ENCODE measurements at places on chromosomes 3 and 15.

- DNase-seq = no peak
Measured at GRCh38 chr3:42276141-42277132, 10.5 kb upstream of the CCK start.

DNA sequence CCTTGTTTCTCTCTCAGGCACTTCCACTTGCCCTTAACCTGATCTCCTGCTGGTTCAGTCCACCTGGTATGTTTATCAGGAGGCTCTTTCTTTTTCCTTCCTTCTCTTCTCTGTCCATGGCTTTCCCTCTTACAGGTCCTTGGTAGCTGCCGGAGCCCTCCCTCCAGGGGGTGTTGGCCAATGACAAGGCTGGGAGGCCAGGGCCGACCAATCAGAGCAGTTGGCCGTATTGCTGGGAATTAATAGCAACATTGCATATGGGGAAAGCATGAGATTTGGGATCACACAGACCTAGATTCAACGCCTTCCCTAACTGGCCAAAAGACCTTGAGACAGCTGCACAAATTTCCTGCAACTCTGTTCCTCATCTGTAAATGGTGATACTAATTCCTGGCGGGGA lies 62.4 kb downstream of the CEMIP start:
- no peak for DNase-seq

DNA sequence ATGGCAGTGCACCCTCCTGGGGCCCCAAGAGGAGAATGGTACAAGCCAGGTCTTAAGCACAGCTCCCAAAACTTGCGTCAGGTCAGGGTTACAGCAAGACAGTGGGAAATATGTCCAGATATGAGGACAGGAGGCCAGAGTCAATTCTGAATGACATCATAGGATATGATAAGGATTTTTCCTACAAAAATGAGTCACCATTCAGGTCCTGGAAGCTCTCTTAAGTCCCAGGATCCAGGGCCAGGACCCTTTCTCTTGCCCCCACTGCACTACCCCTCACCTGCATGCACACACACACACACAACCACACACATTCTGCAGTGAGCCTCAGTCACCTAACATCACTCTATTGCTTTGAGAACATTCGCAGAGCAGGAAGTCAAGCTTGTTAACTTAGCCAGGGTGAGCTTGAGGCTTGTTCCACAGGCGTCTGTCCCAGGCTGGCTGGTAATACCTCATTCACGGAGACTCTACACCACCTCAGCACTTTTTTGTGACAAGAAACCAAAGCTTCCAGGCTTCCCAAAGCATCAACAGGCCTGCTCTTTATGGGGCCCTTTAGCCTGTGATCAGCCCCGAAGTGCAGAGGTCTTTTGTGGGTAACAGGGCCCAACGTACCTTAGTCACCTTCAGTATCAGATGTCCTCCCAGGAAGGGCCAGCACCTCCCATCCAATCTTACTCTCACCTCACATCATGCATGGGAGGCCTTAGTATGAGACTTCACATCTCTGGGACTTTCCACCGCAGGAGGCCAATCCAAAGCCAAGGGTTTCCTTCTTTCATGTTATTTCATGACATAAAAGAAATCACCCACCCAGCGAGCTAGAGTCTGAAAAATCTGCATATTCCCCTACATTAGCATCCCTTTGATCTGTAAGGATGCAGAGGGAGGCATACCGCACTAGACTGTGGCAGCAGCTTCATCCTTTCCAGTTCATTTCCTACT lies 74.0 kb upstream of the LIPC start:
- no peak for DNase-seq

- DNase-seq = no peak
Measured at GRCh38 chr3:13871791-13872190, 8.1 kb downstream of the WNT7A start.

GRCh38 chr15:66735909-66736305 lies 33.9 kb downstream of the SMAD6 start:
- DNase-seq = no peak

DNA sequence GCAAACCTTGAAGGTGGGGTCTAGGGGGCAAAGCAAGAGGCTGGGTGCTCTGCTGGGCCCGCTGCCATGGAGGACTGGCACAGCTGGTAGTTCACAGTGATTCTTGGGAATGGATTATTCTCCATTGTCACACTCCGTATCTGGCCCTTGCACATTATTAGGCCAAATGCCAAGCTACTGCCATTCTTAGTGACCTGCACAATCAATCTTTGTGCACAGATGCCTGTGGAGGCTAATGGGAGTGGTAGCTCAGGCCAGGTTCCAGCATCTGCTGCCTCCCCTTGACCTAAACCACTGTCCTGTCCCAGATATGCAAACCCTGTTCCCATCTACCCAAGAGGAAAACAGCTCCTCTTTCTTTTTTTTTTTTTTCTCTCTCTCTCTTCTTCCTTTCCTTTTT lies 67.5 kb downstream of the TIPARP start:
- no peak for DNase-seq

- no peak for DNase-seq
Measured at GRCh38 chr15:85404918-85405866, 24.8 kb downstream of the AKAP13 start.

- no peak for DNase-seq
Measured at GRCh38 chr3:140186421-140186920, 251.5 kb downstream of the CLSTN2 start.

- no peak for DNase-seq
Measured at GRCh38 chr3:120101624-120102023, 7.4 kb upstream of the GSK3B start.
